ENCODE measurements at places on chromosomes 7 and 10. TPM values are rescaled to one million over a fixed set of nuclear protein-coding genes. Genes with fewer than 3 reads are reported as not detected.

DNA sequence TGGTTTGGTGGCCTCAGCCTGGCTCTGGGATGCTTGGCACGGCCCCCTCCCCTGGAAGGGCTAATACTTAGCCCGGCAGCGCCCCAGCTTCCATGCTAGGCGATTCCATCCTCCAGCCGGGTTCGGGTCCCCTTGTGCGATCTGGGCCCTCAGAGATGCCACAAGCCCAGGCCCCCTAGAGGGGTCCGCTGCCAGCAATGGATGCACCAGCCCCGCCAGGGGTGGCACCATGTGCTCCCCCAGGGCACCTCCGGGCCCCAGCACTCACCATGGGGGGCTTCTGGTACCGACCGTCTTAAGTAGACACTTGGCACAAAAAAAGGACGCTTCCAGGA lies 125.7 kb upstream of the KCTD7 start:
- peaks cover 9% of the 10 kb centered on the region for H3K4me1 ChIP-seq
- H3K27ac ChIP-seq, result no peak overlapping the region

Gene VSTM4
- 0.15 TPM for total RNA-seq

Gene TAS2R38
- not detected for total RNA-seq

- peaks cover 24% of the 10 kb centered on the region for H3K27me3 ChIP-seq
- H3K36me3 ChIP-seq, result no peaks in the 10 kb centered on the region
Measured at GRCh38 chr10:114084215-114084614, 40.5 kb downstream of the ADRB1 start.

GRCh38 chr7:106918991-106919390 lies 53.9 kb downstream of the PIK3CG start:
- peaks cover 4% of the 10 kb centered on the region for H3K27me3 ChIP-seq
- peaks cover 4% of the 10 kb centered on the region for H3K4me1 ChIP-seq
- no peak overlapping the region for H3K4me3 ChIP-seq
- H3K36me3 ChIP-seq, result no peaks in the 10 kb centered on the region
- DNase-seq, result no peak
- no peak overlapping the region for H3K27ac ChIP-seq

GRCh38 chr7:74023092-74023536 lies 4.9 kb upstream of the ELN start:
- H3K4me3 ChIP-seq, result no peak overlapping the region
- no peak for DNase-seq
- no peak overlapping the region for H3K27ac ChIP-seq
- H3K4me1 ChIP-seq, result no peaks in the 10 kb centered on the region
- no peaks in the 10 kb centered on the region for H3K36me3 ChIP-seq
- peaks cover 23% of the 10 kb centered on the region for H3K27me3 ChIP-seq

Gene CALML3
- not detected for total RNA-seq

Data from activated CD4-positive, alpha-beta T cell treated with anti-CD3 and anti-CD28 coated beads, Interleukin-2, amount 10 ng/mL, durations not matched to agents 7 days and 5 days (primary cell).